ENCODE measurements at places on chromosomes 1 and 21.
A peak's percentile ranks its signal among the peaks of the same experiment; 100 is the strongest.

- no peak for DNase-seq
Observed at GRCh38 chr1:119929643-119930315, 33.5 kb upstream of the ADAM30 start.

DNA sequence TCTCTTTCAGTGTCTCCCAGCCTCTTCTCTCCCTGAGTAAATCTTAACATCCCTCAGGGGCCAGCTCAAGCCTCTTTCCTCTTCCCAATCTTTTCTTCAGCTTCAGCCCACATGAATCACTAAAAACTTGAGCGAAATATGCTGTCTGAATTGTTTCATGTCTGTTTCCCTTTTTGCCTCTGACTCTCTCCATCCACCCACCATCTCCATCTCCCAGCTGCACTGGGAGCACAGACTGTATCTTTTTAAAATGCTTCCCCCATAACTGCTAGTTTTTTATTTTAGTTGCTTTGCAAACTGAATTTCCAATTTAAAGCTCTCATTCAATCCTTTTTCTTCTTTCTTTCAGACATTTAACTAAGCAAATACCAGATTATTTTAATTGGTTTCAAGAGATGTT lies 3.0 kb upstream of the AHCTF1 start:
- no peak for DNase-seq

- DNase-seq, result peak; percentile 96
Observed at GRCh38 chr1:151680826-151681225, 35.8 kb downstream of the CELF3 start.

DNA sequence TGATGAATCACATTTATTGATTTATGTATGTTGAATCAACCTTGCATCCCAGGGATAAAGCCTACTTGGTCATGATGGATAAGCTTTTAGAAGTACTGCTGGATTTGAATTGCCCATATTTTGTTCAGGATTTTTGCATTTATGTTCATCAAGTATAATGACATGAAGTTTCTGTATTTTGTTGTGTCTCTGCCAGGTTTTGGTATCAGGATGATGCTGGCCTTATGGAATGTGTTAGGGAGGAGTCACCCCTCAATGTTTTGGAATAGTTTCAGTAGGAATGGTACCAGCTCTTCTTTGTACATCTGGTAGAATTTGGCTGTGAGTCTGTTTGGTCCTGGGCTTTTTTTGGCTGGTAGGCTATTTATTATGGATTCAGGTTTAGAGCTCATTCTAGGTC lies 1643.1 kb upstream of the B3GALT2 start:
- peak; percentile 46 for DNase-seq

DNA sequence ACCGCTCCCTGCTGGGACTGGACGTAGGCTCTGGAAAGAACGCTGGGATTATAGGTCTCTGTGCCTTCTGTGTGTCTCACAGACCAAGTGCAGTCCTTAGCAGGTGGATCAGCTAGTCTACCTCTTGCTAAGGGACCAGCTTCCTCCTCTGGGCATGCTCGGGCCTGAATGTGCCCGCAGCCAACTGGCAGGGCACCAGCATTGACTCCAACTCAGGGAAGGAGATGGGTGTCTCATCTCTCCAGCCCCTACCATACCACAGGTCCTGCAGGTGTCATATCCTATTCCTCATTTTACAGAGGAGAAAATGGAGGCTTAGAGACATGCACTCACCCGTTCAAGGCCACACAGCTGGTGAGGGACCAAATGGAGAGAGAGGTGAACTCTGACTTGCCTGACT lies 340.2 kb downstream of the PTPRU start:
- DNase-seq, result no peak
